ENCODE measurements at places on chromosomes 6 and 20. TPM values are rescaled to one million over a fixed set of nuclear protein-coding genes. Genes with fewer than 3 reads are reported as not detected.

The ZNF311 gene
- total RNA-seq = 0.30 TPM

The HAO1 gene
- not detected for total RNA-seq

The ARMC2 gene
- total RNA-seq = 9.7 TPM

- H3K27me3 ChIP-seq = no peaks in the 10 kb centered on the region
- H3K4me1 ChIP-seq = no peaks in the 10 kb centered on the region
- no peak for DNase-seq
- no peak overlapping the region for H3K4me3 ChIP-seq
- no peaks in the 10 kb centered on the region for H3K36me3 ChIP-seq
- H3K27ac ChIP-seq = no peak overlapping the region
Observed at GRCh38 chr20:35527122-35527769, 2.2 kb downstream of the C20orf173 start.

DNA sequence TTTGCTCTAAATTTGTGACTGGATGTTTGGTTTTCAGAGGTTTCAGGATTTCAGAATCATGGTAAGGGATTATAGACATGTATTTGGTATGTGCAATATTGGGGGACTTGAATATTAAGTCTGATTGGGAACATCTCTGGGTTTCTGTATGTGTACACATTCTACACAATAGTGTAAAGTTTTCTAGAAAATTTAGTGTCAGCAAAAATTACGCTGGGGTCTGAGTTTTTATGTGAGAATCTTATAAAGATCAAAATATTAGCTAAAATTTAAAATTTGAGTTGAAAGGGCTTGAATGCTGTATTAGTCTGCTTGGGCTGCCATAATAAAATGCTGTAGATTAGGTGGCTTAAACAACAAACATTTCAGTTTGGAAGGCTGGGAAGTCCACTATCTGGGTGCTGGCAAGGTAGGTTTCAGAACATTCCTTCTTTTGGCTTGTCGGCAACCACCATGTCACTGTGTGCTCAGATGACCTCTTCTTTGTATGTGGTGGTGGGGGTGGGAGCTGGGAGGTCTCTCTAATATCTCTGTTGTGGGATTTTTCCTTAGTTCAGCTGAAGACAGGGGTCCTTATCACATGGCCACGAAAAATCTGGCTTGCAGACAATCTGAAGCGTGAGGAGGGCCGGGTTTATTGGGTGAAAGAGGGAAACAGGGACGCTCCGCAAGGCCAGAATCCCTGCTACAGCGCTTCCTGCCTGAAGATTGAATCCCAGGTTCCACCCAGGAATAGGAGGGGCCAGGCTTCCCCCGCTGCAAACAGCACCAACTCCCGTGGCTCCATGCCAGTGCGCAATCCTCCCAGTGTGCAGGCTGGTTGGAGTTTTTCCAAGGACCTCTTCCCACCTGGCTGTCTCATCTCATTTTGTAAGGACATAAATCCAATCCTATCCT lies 299.7 kb downstream of the PLCB1 start:
- H3K27ac ChIP-seq = no peak overlapping the region
- DNase-seq = no peak
- no peaks in the 10 kb centered on the region for H3K27me3 ChIP-seq
- no peaks in the 10 kb centered on the region for H3K4me1 ChIP-seq

- no peak for DNase-seq
- H3K4me1 ChIP-seq = no peaks in the 10 kb centered on the region
- H3K4me3 ChIP-seq = no peak overlapping the region
- H3K27ac ChIP-seq = no peak overlapping the region
Observed at GRCh38 chr6:5036269-5036668, 32.4 kb upstream of the RPP40 start.

GRCh38 chr6:33620158-33620855 lies 815 bp upstream of the ITPR3 start:
- peaks cover 7% of the 10 kb centered on the region for H3K36me3 ChIP-seq
- peaks cover 21% of the 10 kb centered on the region for H3K4me1 ChIP-seq
- DNase-seq = no peak
- H3K27me3 ChIP-seq = no peaks in the 10 kb centered on the region
- peak overlapping the region; percentile 60 for H3K4me3 ChIP-seq

DNA sequence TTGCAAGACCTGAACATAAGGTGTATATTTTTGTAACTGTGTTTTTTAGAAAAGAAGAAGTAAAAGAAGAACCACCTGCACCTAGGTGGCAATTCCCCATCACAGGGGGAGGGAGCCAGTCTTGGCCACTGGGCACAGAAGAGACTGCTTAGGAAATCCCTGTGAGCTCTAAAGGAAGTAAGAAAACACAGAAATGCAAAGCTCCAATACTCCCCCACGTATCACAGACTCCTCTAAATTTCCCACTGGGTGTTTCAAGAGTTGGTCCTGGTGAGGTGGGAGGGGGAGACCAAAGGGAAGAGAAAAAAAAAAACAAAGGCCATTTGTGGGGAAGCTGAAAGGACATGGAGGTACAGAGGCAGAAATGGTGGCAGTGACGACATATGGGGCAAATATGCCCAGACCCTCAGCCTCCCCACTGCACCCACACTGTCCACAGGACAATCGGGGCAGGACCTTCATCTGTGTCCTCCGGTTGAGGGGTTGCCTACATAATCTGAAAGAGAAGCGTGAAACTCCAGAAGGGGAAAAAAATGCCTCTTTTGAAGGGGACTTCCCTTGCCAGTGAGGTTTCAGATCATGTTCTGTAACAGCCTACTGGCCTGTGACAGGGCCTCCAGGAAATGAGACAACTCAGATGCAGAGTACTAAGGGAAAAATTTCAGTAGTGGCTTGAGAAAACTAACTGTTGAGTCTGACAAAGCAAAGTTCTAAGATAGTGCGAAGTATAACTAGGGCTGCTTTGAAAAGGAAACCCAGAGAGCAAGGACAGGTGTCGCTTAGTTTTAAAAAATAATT lies 226.2 kb upstream of the MARCKS start:
- no peaks in the 10 kb centered on the region for H3K36me3 ChIP-seq
- no peak for DNase-seq
- no peaks in the 10 kb centered on the region for H3K27me3 ChIP-seq
- peak overlapping the region; percentile 25 for H3K27ac ChIP-seq
- H3K4me3 ChIP-seq = peak overlapping the region; percentile 20
- peaks cover 2% of the 10 kb centered on the region for H3K4me1 ChIP-seq

DNA sequence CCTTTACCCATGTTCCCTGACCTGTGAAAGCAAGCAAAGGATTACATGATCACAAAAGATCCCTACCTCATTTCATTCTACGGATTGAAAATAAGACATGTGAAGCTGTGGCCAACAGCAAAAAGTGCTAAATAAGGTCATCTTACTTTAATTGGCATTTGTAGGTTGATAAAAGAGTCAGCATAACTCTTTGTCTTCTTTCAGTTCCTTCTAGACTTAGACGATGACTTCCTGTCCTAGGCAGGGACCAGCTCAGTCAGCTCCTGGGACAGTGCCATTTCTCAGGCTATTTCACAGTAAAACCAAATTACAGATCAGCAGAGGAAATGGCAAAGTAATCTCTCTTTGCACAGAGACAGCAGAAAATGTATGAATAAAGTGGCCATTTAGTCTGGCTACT lies 480.7 kb downstream of the RFPL4B start:
- no peak overlapping the region for H3K4me3 ChIP-seq
- no peaks in the 10 kb centered on the region for H3K4me1 ChIP-seq
- H3K36me3 ChIP-seq = no peaks in the 10 kb centered on the region
- no peaks in the 10 kb centered on the region for H3K27me3 ChIP-seq
- no peak overlapping the region for H3K27ac ChIP-seq

- H3K4me3 ChIP-seq = no peak overlapping the region
- H3K4me1 ChIP-seq = no peaks in the 10 kb centered on the region
- H3K36me3 ChIP-seq = no peaks in the 10 kb centered on the region
Observed at GRCh38 chr20:61576372-61576771, 324.3 kb downstream of the CDH4 start.

GRCh38 chr20:12594410-12595088 lies 414.2 kb upstream of the SPTLC3 start:
- DNase-seq = no peak
- no peak overlapping the region for H3K27ac ChIP-seq
- H3K4me1 ChIP-seq = no peaks in the 10 kb centered on the region
- no peak overlapping the region for H3K4me3 ChIP-seq
